Activated gamma-delta T cell treated with Interleukin-2 at 50 U/mL for 16 hours (primary cell): ENCODE measurements at places on chromosomes 2 and 18.

DNA sequence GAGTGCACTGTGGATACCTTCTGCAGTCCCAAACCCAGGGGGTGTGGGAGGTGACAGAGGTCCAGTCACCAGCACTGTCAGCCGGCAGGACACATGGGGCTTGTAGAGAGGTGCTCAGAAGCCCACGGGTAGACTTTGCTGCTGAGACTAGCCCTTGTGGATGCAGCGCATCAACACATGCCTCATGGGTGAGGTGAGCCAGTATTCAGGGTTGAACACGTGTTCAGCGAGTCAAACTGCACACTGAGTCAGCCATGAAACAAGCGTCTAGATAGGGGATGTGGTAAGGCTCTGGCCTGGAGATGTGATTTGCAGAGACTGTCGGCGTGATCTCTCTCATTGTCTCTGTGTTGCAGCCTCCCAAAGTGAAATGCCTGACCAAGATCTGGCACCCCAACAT lies 35.8 kb upstream of the SCLY start:
- no peak for DNase-seq

DNA sequence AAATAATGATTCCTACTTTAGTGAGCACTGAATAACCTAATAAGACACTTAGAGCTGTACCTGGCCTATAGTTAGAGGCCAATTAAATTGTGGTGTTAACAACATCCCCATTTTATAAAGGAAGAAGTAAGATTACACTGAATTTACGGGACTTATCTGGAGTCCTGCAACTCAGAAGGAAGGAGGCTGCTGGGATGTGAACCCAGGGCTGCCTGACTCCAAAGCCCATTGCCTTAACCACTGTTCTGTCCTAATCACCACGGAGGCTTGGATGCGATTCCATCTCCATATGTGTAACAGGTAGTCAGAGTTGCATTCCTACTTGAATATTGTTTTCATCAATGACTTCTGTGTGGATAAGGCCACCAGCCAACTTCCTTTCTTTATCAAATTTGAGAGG lies 168.9 kb downstream of the SOCS6 start:
- DNase-seq: no peak

DNA sequence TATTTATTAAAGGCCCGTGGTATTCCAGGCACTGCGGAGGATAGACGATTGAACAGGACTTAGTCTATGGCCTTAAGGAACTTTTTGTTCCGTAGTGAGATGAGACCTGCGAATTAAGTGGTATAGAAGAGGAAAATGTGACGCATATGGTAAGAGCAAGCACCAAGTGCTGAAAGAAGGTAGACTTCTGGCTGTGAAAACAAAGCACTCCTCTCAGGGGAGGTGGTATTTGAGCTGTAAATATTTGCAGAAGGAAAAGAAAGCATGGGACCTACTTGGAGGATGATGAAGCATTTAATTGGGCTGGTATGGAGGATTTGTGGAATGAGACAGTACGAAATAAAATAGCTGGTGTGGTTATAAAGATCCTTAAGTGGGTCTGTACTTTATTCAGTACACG lies 62.5 kb downstream of the GPR39 start:
- no peak for DNase-seq

GRCh38 chr2:28577791-28578680 lies 82.2 kb downstream of the PLB1 start:
- DNase-seq: no peak

GRCh38 chr2:66434679-66435548 lies at the start of gene MEIS1:
TSS of gene MEIS1 (plus strand) at chr2:66435125. CDS start at chr2:66435857, 732 bp downstream.
- DNase-seq: no peak

DNA sequence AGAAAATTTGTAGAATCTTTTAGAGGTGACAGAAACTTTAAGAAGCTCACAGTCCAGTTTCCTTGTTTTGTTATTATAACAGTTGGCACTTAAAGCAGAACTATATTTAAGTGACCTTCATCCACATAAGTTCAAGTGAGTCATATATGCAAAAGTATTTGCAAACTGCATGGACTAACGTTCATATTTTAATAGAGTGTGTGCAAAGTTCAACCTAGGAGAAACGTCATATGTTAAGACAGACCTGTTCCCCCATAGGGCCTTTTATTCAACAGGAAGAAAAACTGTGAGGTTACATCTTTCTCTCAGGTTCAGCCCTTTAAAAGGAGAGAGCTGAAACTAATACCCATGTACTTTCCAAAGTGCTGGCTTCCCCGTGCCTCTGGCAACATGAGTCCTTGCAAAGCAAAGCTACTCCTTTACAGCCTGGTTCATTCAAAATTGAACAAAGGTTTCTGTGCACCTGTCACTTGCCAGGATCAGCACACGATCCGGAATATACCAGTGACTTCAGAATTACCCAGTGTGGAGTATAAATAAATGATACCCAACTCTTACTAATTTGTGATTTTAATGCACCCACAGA lies 280.0 kb upstream of the RAB12 start:
- DNase-seq: no peak

- DNase-seq: no peak
These were observed 628.5 kb upstream of the KLHL29 start for GRCh38 chr2:22756276-22757043.

DNA sequence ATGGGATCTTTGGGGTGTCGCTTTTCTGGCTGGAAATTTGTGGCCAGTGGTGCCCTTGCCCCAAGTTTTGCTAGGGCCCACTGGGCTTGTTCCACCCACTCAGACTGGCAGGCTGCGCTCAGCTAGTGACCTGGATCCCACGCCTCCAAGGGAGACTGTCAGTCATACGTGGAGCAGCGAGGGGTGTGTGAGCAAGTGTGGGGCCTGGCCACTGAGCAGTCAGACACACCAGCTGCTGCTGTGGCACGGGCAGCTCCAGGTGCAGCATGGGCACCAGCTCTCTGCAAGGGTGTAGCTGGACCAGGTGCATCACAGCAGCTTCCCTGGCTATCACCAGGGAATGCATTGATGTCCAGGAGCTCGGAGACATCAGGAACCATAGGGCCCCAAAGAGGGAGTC lies 327.0 kb downstream of the NR4A2 start:
- DNase-seq: no peak

- peak; percentile 21 for DNase-seq
These were observed 109.8 kb downstream of the AP1S3 start for GRCh38 chr2:223727562-223727961.

DNA sequence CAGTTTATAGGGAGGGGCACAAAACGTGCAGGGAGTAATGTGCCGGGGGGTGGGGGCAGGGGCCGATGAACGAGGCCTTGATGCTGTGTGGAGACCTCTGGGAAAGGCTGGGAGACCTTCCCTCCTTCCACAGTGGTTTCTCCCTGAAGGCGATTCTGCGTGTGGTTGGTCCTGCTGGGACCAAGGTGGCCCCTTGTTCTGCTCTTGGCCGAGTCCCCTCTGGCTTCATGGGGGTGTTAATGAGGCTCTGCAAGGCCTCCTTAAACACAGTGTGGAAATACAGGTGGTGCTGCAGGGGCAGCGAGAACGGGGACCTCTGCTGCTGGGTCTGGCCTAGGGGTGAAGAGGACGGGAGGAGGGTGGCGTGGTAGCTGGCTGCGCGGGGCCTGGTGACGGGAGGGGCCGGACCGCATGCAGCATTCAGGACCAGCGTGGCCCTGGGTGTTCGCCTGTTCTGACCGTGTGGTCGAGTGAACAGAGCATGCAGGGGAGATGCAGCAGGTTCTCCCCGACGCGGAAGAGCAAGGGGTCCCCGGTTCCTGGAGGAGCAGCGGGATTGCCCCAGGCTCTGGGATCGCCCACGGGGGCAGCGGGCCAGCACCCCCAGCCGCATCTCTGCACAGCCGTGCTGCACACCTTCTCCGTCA lies 42.1 kb upstream of the KCNG2 start:
- no peak for DNase-seq

GRCh38 chr2:62999905-63000304 lies 50.7 kb upstream of the OTX1 start:
- no peak for DNase-seq

DNA sequence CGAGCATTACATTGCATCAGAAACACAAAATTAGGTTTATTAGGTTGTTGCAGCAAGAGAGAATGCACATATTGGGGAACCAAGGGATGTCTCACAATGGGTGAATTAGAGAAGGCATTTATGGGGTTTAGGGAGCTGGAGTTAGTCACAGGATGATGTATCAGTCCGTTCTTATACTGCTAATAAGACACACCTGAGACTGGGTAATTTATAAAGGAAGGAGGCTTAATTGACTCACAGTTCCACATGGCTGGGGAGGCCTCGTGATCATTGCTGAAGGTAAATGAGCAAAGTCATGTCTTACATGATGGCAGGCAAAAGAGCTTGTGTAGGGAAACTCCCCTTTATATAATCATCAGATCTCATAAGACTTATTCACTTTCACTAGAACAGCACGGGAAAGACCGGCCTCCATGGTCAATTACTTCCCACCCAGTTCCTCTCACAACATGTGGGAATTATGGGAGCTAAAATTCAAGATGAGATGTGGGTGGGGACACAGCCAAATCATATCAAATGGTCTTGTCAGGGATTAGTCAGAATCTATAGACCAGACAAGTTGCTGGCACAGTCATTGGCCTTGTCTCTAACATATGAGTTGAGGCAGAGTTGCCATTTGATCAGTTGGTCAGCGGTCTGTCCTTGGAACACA lies 61.9 kb upstream of the RBMS1 start:
- no peak for DNase-seq

GRCh38 chr2:129908721-129909373 lies 70.6 kb upstream of the RAB6C start:
- DNase-seq: no peak

- no peak for DNase-seq
These were observed 18.0 kb downstream of the LBH start for GRCh38 chr2:30249354-30249753.

DNA sequence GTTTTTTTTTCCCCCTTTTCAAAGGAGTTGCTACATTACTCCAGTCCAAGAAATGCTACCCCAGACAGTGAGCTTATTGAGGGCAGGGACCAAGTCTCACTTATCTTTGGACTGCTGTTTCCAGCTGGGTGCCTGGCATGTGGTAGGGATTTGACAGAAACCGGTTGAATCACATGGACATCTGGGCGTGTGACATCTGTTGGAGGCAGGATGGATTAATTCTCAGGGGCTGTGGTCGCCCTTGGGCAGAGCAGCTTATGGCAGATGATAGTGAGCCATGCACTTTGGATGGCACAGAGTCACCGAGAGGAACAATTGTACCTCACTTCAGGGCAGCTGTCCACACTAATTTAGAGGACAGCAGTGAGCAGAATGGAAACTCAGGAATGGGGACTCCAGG lies 254.6 kb upstream of the ID2 start:
- no peak for DNase-seq

DNA sequence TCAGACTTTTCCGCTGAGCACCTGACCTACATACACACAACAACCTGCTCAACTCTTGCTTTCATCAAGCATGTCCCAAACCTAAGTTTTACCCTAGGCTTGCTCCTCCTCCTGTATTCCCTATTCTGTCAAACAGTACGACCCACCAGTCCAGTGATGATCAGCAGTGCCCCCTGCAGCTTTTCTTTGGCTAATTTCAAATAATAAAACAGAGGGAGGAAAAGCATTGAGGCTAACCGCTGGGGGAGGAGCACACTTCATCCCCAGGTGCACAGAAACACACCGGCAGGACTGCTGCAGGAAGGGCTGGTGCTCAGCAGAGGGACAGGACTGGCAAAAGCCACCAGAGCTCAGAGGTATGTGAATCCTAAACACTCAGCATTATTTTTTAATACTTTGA lies 21.2 kb downstream of the E2F6 start:
- DNase-seq: no peak

- DNase-seq: no peak
These were observed 33.7 kb upstream of the C18orf32 start for GRCh38 chr18:49520661-49521145.

GRCh38 chr2:236786751-236787150 lies 217.1 kb downstream of the ACKR3 start:
- no peak for DNase-seq

DNA sequence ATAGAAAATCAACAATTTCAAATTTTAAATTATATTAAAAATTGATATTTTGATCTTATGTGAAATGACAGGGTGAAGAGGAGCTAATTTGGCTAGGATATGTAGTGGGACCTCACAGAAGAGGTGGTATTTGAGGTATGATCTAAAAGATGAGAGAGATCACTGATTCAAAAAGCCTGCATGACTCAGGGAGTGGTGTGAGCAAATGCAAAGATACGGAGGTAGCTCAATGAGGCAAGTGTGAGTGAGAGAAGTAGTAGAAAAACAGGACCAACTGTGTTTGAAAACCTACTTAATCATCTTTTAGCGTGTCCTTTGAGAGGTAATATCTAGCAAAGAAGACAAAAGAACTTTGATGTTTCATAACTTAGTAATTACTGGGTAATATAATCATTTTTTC lies 557.5 kb downstream of the DSC3 start:
- no peak for DNase-seq

DNA sequence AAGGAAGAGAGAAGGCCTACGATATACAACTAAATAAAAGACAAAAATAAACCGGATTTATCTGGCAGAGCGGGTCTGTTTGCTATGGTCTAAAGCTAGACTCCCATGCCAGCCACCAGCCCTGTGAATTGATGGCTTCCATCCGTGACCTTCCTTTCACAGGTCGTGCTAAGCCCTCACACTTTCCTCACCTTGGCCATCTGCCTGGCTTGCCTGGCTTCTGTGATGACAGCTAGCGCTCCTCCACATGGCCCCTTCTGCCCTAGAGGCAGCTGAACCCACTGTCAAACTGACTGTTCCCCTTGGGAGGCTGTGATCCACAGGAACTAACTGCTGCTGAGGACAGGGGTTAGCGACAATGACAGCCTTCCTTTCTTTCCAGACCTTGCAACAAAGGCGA lies 32.5 kb downstream of the GAREM1 start:
- no peak for DNase-seq

GRCh38 chr2:187435078-187435477 lies 13.0 kb downstream of the CALCRL start:
- DNase-seq: no peak

DNA sequence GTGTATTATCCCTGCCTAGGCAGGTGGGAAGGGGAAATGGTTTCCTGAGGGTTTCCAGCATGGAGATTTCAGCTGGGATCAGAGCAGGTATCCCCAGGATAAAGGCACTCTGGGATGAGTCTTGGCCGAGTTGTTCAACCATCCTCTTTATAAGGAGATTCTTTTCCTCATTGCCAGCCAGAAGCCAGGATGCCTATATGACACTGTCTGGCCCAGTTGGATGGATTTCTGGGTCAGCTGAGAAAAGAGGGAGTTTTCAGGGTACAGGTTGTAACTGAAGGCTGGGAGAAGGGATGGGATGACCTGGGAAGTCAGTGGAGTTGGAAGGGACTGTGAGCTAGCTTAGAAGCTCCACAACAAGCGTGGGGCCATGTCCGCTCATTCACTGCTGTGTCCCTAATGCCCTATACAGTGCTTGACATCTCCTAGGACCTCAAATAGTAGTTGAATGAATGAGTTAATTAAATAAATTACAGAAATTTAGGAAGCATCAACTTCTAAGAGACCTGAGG lies 8.3 kb downstream of the RHOB start:
- no peak for DNase-seq
